Heart left ventricle (tissue), 16 donors: ENCODE measurements at places on chromosomes 3 and 15.
A peak's percentile ranks its signal among the peaks of the same experiment; 100 is the strongest.

DNA sequence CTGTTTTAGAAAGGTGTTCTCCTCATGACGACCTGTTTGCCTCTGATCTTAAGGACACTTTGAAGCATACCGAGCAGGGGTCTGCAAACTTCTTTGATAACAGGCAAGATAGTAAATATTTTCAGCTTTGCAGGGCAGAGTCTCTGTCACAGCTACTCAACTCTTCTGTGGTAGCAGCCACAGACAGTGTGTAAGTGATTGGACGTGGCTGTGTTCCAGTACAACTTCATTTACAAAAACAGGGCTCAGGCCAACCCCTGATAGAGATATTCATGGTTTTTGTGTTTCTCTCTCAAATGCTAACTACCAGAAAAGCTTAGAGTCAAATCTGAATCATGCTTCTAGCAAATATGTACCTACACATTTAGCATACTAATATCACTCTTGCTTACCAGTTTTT lies 51.5 kb downstream of the TGFBR2 start:
- DNase-seq = no peak

- no peak for DNase-seq
These were observed 275.9 kb downstream of the DOCK3 start for GRCh38 chr3:50950591-50950990.

- DNase-seq = no peak
These were observed 11.2 kb upstream of the CAPN3 start for GRCh38 chr15:42348083-42348482.

DNA sequence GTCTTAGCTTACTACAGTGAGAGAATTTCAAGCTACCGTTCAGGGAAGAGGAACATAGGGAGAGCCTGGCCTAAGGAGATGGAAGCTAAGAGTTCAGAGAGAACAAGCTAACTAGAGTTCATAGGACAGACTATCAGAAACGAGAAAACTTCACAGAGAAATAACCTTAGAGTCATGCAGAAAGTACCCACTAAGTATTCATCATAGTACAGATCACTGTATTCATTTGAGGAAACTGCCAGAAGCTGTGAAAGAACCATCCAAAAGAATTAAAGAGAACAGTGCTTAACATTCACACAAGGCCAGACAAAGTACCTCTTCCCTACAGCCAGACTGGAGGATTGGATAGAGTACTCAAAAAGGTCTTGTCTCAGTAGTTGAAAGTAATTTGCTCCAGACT lies 15.2 kb upstream of the GBE1 start:
- DNase-seq = no peak

GRCh38 chr3:71031181-71031580 lies 552.3 kb downstream of the FOXP1 start:
- DNase-seq = no peak

- peak; percentile 22 for DNase-seq
These were observed 570 bp upstream of the NEDD4 start for GRCh38 chr15:55993804-55994560.

- DNase-seq = no peak
These were observed 81.0 kb downstream of the PLXNA1 start for GRCh38 chr3:127063916-127064315.

- DNase-seq = no peak
These were observed 95.6 kb upstream of the TJP1 start for GRCh38 chr15:29917600-29918597.

- DNase-seq = no peak
These were observed 3.0 kb downstream of the SMC4 start for GRCh38 chr3:160402221-160403027.

DNA sequence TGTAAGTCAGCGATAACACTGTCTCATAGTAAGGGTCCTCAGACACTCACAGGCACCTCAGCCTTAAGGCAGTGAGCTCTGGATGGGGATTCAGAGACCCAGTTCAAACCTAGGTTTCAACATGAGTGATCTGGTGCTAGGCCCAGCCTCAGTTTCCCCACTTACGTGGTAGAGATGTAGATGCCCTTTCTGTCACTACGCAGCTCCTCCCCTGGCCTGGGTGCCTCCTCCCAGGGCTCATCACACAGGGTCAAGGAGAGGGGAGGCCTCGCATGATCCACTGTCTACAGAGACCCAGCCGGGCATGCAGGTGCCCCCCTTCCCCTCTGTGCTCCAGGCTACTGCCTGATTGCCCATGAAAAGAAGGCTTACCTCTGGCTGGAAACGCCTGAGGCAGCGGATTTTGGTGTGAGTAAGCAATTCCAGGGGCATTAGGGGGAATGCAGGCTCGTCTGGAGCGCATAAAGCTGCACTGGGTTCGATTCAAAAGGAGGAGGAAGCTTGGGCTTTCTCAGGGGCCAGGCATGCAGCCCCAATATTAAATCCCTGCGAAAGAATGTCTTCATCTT lies 69.8 kb upstream of the ANKRD34C start:
- DNase-seq = no peak

DNA sequence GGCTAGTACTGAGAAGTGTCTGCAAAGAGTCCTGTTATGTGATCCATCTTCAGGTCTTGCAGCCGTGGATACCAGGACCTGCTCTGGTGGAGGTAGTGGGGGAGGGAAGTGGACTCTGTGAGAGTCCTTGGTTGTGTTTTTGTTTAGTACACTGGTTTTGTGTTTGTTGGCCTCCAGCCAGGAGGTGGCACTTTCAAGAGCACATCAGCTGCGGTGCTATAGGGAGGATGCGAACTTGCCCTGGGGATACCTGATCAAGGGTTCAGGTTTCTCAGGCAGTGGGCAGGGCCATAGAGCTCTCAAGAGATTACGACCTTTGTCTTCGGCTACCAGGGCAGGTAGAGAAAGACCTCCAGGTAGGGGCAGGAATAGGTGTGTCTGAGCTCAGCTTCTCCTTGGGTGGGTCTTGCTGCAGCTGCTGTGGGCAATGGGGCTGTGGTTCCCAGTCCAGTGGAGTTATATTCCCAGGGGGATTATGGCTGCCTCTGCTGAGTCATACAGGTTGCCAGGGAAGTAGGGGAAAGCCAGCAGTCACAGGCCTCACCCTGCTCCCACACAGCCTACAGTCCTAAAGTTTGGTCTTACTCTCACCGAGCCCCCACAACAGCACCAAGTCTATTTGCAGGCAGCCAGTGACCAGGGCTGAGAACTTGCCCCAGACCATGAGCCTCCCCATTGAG lies 132.8 kb upstream of the NPHP3 start:
- no peak for DNase-seq

- DNase-seq = no peak
These were observed 24.7 kb upstream of the BSN start for GRCh38 chr3:49529567-49529966.
